ENCODE measurements at places on chromosomes 11 and 22.

GRCh38 chr22:45008751-45009605 is 827 bp downstream of the PHF21B start:
- no peak for DNase-seq

GRCh38 chr22:27690599-27690998 is 111.0 kb downstream of the MN1 start:
- no peak for DNase-seq

DNA sequence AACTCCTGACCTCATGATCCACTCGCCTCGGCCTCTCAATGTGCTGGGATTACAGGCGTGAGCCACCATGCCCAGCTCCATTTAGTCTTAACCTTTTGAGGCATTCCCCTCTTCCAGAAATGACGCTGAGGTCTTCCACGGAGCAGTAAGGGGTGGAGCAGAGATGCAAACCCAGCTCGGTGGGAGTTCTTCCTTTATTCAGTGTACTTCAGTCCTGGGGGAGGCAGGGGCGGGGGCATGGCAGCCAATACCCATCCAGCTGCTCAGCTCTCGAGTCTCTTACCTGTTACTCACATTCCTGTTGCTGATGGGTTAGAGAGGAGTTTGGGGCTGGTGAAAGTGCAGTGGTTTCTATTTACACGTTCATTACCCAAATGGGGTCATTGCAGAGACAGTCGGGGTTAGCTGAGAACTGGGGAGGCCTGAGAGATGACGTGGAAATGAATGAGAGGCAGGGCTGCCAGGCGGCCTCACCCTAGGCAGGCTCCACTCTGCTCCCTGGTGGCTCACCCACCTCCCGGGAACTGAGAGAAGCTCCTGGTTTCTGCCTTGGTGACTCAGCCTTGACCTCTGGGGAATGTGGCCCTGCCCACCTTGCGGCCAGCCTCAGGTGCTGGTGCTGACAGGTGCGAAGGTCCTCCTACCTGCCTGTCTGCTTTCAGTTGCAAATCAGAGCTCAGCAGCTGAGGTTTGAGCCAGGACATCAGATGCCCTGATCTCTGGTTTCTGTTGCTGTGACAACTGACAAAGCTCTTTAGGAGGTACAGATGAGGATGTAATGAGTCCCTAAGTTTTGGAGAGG is 13.4 kb upstream of the ST14 start:
- DNase-seq = no peak

DNA sequence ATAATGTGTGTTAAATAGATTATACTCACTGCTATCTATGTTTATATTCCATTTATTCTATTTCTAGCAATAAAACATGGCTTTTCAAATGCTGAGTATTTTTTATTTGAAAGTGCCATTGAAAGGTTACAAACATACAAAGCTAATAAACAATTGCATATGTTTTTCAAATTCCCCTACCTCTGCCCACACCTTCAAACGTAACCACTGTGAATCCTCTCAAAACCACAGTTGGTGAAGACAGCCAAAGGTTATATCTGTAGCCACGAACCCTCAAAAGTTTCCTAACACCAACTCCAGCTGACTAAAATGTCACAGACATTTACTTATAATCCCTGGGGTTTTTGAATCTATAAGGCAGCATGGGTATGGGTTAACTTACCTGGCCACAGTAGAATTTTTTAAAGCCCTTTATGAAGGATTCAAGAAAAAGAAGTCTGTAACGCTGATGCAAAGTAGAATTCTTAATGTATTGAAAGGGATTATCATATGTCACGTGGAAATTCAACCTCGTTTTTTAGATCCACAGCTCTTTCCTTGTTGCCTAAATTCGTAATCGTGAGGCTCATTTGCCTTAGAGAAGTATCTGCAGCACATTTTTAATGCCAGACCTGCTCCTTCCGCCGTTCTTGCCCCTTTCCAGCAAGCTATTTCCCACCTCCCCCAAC is 122.5 kb upstream of the ZC3H12C start:
- no peak for DNase-seq

DNA sequence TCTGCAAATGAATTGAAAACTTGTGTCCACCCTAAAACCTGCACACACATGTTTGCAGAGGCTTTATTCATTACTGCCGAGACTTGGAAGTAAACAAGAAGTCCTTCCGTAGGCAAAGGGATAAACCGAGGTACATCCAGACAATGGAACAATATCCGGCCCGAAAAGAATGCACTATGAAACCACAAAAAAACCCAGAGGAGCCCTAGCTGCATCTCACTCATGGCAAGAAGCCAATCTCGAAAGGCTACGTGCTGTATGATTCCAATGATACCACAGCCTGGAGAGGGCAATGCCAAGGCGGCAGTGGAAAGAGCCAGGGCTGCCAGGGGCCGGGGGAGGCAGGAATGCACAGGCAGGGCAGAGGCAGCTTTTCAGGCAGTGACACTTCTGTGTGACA is 3.2 kb upstream of the MRPL23 start:
- no peak for DNase-seq

GRCh38 chr11:17803754-17804334 is 69.3 kb downstream of the KCNC1 start:
- no peak for DNase-seq

GRCh38 chr22:46976598-46976997 is 214.1 kb downstream of the TBC1D22A start:
- no peak for DNase-seq

GRCh38 chr11:119641983-119642745 is 86.8 kb downstream of the NECTIN1 start:
- peak; percentile 10 for DNase-seq

DNA sequence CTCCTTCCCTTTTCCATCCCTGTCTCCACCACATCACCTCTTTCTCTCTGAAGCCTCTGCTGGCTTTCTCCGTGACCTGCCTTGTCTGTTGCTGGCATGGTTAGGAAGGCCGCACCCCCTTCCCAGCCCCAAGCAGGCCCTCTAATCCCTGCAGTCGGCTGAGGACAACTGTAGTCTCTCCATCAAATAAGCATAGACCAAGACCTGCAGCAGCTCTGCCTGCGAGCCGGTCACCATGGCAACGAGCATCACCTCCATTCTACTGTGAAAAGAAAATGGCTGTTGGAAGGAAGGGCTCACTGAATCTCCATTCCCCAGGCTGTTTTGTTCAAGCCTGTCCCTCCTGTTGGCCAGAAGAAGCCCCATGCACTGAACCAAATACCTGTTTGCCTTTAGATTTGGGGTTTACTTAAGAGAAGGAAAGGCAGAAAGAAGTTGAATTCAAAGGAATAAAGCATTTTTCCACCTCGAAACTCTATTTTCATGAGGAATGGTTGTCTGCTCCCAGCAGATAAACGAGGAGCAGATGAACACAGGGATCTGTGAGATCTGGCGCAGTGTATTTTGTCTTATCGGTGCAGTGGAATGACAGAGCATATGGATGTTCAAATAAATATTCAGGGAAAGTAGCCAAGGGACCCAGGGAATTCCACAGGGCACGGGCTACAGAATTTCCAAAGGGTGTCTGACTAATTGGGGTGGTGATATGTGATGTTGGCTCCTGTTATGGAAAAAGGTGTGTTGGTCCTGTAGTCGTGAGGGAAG is 113.1 kb upstream of the TTC12 start:
- no peak for DNase-seq

GRCh38 chr11:128198216-128198772 is 389.1 kb downstream of the ETS1 start:
- no peak for DNase-seq

DNA sequence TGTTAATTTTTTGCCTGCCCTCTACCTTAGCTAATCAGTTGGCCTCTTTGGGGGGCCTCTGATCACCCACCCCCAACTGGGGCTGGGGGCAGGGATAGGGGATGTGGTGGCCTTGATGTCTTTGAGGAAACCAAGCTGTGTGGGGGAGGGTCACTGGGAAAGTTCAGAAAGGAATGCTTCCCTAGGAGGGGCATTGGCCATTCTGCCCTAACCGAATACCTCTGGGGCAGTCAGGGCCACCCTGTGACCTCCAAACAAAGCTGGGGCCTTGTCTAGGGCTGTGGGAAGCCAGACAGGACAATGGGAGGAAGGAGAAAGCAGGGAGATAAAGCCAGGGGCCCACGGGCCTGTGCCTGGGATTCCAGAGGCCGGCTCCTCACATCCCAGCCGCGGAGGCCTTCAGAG is 97.5 kb downstream of the TSPAN18 start:
- no peak for DNase-seq

- DNase-seq = no peak
Observed at GRCh38 chr22:27526901-27527300, 274.7 kb downstream of the MN1 start.

GRCh38 chr22:37505565-37505964 is 13.7 kb downstream of the CARD10 start:
- DNase-seq = no peak

GRCh38 chr11:107157809-107158187 is 139.5 kb upstream of the GUCY1A2 start:
- DNase-seq = no peak

GRCh38 chr11:87142594-87142993 is 104.9 kb downstream of the TMEM135 start:
- DNase-seq = no peak

GRCh38 chr11:113408206-113408605 is 20.6 kb downstream of the ANKK1 start:
- no peak for DNase-seq

- no peak for DNase-seq
Observed at GRCh38 chr22:37491559-37492427, 5.6 kb upstream of the MFNG start.

- DNase-seq = no peak
Observed at GRCh38 chr22:37556710-37557109, 3.6 kb upstream of the CDC42EP1 start.

DNA sequence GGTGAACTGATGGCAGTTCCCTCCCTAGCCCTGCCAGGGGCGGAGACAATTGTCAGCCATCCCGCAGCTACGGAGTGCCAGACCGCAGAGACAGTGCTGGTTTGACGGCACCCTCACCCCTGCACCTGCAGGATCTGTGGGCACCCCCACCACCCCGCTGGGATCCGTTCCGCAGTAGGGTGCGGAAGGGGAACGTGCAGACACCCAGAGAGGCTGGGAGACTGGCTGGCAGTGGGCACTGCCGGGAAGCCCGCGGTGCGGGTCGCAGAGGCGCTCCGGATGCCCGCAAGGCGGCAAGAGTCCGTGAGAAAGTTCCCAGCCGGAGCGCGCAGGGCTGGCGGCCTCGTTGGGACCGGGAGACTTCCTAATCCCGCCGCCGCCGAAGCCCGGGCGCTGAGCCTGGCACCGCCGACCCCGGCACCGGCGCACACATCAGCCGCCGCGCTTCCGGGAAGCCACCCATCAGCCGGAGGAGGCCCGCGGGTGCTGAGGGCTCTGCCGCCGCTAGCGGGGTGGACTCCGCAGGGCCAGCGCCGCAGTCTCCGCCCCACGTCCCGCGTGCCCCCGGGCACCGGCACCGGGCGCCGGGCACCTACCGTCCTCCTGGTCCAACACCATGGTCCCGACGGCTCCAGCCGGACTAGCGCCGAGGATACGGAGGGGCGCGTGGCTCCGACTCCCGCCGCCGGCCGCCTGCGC is 4.3 kb upstream of the LMO1 start:
- DNase-seq = peak; percentile 31

DNA sequence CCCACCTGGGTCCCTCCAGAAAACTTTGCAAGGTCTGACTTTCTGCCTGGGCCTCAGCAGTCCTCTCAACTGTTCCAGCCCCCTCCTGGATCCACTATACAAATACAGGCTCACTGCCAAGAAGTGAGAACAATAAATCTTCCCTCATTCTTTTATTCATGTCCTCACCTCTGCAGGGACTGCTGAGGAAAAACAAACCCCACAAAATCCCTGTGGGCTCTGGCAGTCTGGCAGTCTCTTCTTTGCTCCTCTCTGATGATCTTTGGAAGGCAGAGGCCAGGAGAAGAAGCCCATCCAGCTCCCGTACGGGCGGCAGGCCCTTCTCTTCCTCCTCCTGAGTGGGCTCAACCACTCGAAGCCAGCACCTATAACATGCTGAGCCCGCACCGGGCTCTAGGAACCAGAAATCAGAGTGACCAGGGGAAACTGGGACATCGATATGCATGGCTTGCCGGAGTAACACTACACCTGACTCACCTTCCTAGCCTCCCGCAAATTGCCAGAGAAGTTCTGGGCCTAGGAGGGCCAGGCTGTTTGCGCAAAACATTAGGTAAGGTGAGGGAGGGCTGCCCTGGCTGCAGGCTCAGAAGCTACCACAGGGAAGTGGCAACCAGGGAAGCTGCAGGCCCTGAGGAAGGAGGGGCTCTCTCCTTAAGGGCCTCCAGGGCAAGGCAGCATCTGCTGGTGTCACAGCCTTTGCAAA is 24.2 kb downstream of the TMPRSS5 start:
- no peak for DNase-seq

- no peak for DNase-seq
Observed at GRCh38 chr11:22878039-22878438, 17.8 kb upstream of the CCDC179 start.

- no peak for DNase-seq
Observed at GRCh38 chr22:19997561-19998231, 18.9 kb downstream of the ARVCF start.

Data from stimulated activated CD4-positive, alpha-beta T cell treated with anti-CD3 and anti-CD28 coated beads, Interleukin-4, amount 100 ng/mL, for 1 hour (primary cell).